ENCODE measurements at places on chromosomes 7 and 10.

DNA sequence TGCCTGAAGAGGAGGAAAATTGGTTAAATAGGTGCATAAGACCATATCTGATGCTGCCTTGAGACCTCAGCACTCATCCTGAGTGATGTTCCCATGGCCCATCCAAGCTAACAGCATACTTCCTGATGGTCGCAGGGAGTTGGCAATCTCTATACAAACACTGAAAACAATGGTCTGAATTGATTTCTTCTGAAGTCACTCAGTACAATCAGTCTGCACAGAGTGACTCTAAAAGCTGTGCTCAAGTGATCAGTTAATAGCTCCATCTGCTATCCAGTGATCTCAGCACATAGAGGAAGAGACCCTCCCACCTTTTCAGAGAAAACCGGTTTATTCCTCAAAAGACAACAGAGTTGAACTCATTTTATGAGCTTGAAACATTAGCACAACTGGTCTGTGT is 3.9 kb downstream of the PPP1R17 start:
- no peak for DNase-seq

DNA sequence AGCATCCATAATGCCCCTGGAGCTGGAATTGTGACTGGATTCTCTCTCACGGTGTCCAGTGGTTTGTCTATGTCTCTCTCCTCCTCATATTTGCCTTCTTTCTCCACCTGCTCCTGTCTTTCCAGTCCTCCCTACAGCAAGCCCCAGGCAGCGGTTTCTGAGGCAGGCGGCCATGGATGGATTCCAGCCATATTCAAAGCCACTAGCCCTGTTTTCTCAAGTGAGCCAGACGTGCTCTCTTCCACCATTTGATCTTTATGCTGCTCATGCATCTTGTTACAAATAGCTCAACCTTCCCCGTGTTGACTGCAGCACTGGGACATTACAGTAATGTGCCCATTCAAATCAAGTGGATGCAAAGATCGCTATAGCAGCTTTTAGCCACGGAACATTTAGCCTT is 387.2 kb upstream of the PODXL start:
- DNase-seq = no peak

DNA sequence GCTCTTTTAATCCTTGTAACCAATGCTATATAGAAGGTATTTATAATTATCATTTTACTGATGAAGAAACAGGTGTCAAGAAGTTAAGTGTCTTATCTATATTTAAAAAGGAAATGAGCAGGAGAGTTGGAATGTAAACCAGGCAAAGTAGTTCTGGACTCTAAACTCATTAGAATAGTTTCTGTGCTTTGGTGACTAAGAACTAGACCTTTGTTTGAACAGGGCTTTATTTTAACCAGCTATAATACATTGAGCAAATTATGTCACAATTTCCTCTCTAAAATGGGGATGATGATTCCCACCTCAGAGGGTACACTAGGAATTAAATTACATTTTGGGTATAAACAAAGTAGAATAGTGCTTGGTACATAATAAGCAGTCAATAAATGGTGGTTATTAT is 236.0 kb downstream of the MAGI2 start:
- no peak for DNase-seq

DNA sequence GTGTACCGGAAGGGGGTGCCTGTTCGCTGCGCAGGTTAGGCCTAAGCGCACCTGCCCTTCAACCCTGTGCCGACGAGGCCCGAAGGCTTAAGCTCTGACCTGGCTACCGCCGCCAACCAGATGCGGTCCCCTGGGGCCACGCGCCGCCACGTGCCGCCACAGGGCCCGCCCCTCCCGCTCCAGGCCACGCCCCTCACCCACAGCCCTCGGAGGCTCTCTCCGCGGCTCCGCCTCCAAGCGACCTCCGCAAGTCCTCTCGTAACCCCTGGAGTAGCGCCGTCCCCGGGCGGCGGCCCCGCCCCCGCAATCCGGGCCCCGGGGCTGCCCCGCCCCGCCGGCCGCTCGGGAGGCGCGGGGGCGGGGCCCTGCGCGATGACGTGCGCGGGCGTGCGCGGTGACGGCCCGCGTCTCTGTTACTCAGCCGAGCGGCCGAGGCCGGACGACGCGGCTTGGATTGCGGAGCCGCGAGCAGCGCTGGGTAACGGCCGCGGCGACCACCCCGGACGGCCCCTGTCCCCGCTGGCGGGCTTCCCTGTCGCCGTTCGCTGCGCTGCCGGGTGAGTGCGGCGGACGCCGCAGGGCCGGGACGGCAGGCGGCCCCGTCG is at the start of gene MAPK8:
TSS of gene MAPK8 (plus strand) at position 413 of the 605 bp plus-strand sequence. CDS start 94,984 bp downstream, outside the sequence.
- DNase-seq = peak; percentile 82
